ENCODE measurements at places on chromosomes 3 and 15. TPM values are rescaled to one million over a fixed set of nuclear protein-coding genes. Genes with fewer than 3 reads are reported as not detected.

DNA sequence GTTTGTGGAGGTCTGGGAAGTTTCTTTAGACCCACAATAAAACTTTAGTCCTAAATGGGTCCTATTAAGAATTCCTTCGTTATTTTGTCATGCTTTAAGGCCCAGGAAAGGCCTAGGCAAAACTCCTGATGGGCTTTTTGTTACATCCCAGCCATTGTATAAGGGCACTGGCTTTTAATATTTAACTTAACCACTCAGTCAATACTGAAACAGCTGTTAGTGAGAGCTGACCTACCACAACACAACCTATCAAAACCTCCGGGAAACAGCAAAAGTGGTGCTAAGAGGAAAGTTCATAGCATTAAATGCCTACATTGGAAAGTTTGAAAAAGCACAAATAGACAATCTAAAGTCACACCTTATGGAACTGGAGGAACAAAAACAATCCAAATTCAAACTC is 39.6 kb downstream of the ALCAM start:
- DNase-seq, result no peak

- peak; percentile 25 for DNase-seq
Observed at GRCh38 chr3:137792626-137793271, 28.6 kb downstream of the SOX14 start.

- DNase-seq, result peak; percentile 80
Observed at GRCh38 chr3:188780193-188781147, 391.3 kb upstream of the TPRG1 start.

DNA sequence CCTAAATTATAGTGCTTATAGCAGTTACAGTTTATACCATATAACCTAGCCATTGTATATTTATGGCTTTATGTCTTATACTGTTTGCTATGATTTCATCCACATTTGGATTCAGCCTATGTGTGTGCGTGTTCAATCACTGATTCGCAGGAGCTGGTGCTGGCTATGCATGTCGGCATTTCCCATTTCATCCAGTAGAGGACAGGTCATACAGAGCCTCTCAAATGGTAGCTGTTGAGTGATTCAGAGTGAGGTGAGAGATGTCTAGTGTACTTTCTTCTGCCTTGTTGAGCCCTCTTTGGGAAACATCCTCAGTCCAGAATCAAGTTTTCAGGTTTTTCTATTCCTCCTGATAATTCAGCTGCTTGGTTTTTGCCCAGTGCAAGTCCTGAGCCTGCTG is 76.1 kb downstream of the FRMD4B start:
- DNase-seq, result peak; percentile 27

DGKG gene
- polyA plus RNA-seq, result 1.2 TPM

FOXL2NB gene
- 0.17 TPM for polyA plus RNA-seq
